ENCODE measurements at places on chromosomes 7 and 10.

GRCh38 chr10:75429159-75429827 is 2.1 kb upstream of the LRMDA start:
- no peak for DNase-seq

DNA sequence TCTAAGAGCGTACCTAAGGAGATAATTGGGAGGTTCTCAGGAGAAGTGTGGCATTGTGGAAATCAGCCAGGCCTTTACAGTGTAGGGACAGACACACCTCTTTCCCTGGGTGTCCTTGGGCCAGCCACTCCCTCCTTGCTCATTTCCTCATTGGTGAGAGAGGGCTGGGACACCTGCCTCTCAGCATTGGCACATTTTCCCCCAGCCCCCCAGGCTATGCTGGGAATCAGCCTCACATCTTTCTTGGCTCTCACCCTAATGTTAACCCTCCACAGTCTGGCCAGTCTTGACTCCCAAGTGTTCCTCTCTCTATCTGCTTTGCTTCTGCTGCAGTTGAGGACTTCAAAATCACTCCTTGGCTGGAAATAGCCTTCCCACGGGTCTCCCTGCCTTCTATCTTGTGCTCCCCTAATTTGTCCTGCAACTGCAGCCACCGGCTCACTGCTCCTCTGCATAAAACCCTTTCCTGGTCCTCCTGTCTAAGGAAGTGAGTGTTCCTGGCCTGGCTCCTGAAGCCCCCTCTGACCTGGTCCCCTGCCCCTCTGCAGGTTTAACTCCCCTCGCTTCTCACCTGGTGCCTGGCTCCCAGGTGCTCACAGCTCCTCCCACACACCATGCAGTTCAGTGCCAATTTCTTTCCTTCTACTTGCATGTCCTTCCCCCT is 15.8 kb downstream of the TBXAS1 start:
- no peak for DNase-seq

- DNase-seq: no peak
These were observed 19.1 kb downstream of the PI4K2A start for GRCh38 chr10:97659589-97659988.

DNA sequence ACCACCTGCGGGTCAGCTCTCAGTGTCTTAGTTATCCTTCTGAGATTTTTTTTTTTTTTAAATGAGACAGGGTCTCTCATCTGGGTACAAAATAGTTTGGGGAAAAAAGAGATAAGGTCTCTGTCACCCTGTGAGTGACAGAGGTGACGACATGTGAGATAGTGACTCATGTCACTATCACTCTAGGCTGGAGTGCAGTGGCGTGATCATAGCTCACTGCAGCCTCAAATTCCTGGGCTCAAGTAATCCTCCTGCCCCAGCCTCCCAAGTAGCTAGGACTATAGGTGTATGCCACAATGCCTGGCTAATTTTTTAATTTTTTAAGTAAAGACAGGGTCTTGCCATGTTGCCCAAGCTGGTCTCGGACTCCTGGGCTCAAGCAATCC is 10.4 kb downstream of the BLVRA start:
- no peak for DNase-seq

DNA sequence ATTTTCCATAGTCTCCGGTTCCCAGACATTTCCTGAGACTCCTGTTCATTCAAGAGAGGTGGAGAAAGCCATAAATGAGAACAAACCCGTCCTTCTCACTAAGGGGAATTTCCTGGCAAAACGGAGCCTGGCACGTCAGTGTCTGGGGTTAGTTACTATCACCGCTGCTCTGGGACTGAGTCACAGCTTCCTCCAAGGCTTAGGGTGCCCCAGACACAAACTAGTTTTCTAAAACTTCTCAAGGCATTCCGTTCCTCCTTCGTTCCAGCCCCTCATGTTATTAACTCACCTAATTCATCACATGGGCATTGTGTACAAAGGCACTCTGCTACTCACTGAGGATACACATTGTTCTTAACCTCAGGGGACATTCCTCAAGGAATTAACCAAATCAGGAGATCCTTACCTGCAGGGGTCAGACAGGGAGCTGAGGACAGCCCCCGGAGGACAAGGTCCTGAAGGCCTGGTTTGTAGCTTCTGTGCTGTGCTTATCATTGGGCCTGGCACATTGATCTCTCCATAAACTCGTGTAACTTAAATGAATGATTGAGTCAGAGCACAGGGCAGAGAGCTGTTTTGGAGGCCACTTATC is 103.0 kb upstream of the KLF6 start:
- peak; percentile 84 for DNase-seq

- DNase-seq: no peak
These were observed 106.6 kb upstream of the SHH start for GRCh38 chr7:155918720-155919390.

DNA sequence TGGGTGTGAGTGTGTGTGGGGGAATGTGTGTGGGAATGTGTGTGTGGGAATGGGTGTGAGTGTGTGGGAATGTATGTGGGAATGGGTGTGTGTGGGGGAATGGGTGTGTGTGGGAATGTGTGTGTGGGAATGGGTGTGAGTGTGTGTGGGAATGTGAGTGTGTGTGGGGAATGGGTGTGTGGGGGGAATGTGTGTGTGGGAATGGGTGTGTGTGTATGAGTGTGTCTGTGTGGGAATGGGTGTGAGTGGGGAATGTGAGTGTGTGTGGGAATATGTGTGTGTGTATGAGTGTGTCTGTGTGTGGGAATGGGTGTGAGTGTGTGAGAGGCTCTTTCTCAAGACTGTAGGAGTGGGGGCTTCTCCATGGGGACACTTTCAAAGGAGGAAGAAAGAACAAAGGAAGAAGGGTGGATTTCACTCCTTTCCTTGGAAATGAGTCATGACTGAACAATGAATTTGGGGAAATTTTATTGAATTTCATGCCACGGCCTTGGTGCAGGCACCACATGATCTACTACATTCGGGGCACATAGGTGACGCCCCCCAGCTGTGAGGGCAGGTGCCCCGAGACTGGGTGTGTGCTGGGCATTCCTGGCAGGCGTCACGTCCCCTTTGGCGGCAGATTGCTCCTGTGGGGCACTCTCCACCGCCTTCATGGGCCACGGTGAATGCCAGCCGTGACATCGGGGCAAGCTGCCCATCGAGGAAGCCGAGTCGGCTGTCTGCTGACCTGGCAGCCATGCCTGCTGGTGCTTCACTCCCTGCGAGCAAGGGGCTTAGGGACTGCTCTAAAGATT is 88.8 kb upstream of the INSIG1 start:
- peak; percentile 31 for DNase-seq

- DNase-seq: no peak
These were observed 108.7 kb downstream of the DOCK4 start for GRCh38 chr7:112097524-112097923.

DNA sequence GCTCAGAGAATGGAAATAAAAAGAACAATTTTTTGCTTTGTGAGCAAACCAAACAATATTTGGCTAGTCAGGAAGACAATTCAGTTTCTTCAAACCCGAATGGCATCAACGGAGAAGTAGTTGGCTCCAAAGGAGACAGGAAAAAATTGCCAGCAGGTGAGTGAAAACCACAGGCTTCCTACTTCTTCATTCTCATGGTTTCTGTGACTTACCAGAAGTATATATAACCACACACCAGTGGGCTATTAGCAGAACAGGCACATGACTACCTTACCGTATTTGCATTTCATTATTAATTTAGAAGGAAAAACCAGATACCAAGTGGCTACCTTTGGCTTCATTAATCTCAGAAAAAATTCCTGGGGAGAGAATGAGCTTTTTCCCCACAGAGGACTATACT is 8.8 kb downstream of the TDRD1 start:
- DNase-seq: no peak

- DNase-seq: no peak
These were observed 322.0 kb upstream of the SEMA3D start for GRCh38 chr7:85508642-85509410.

GRCh38 chr7:131897790-131898165 is 341.4 kb upstream of the PODXL start:
- DNase-seq: no peak

DNA sequence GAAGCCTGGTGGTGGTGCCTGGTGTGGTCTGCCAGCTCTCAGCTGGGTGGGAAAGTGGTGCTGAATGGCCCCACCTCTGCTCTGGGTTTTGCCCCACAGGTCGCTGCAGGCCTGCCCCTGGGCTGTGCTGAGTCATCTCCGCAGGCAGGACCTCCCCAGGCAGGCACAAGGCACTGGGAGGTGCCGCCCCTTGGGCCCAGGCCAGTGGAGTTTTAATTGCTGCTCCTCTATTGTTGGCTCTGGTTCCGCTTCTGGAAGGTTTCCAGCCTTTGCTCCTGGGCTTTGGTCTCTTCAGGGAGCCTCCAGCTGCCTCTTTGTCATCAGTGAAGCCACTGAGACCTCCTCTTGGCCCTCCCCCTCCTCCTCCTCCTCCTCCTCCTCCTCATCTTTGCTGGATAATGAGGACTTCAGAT is 180.3 kb upstream of the GRB10 start:
- DNase-seq: peak; percentile 4

GRCh38 chr7:73718438-73718881 is 1.0 kb downstream of the STX1A start:
- DNase-seq: no peak

- no peak for DNase-seq
These were observed 78.7 kb downstream of the ZFAND4 start for GRCh38 chr10:45593938-45594275.

DNA sequence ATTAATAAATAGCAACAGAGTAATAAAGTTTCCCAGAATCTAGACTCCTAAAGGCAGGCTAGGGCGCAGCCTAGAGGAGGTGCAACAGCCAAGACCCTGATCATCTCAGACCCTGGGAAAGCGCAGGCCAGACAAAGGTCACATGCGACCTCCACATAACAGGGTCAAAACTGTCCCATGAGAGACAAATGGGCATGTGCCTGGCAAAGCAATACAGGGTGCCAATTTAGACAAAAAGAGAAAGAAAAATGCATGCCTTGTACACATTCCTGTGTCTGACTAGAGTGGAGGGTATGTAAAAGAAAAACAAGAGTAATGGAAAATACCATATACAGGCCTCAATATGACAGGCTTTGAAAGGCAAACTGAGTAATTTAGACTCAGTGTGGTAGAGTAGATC is 22.2 kb downstream of the MPP7 start:
- no peak for DNase-seq

DNA sequence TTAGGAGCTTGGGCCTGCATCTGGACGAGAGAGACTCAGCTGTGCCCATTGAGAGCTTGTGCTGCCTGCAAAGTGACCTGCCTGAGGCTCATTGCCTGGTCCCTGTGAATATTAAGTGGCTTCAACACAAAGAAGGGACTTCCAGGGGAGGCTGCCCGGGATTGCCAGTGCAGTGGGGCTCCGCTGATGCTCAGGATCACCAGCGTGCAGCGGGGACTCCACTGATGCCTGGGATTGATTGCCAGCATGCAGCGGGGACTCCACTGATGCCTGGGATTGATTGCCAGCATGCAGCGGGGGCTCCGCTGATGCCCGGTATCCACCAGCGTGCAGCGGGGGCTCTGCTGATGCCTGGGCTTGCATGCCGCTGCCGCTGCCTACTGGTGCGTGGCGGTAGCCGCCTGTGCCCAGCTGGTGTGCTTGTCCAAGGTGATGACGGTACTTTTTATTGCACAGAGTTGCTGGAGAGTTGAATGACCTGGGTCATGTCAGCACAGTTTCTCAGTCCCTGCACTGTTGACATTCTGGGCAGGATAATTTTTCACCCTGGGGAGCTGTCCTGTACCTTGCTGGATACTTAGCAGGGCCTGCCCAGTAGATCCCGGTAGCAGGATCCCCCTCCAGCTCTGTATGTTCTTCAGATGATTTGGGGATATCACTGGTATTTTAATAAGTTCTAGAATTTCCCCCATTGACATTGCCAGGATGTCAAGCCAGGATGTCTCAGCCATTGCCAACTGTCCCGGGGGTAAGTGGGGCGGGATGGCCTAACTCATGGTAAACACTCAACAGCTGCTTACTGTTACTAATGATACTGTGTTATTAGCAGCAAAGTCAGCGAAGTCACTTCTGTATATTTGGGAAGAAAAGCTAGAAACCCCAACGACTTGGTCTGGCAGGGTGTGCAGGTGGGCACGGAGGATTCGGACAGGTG is 13.0 kb downstream of the DOCK1 start:
- DNase-seq: no peak

DNA sequence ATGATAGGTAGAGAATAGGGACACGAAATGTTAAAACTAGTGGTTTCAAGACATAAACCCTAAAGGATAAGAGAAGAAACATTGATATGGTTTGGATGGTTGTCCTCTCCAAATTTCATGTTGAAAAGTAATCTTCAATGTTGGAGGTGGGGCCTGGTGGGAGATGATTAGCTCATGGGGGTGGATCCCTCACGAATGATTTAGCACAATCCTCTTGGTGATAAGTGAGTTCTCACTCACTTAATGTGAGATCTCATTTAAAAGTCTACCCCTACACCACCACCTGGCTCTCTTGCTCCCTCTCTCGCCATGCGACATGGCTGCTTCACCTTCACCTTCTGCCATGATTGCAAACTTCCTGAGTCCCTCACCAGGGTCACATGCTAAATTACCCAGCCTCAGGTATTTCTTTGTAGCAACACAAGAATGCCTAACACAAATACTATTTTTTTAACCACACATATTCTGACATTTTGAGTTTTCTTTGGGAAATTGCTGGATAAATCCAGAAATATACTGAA is 242.4 kb upstream of the PHF14 start:
- DNase-seq: no peak

GRCh38 chr10:4345877-4346646 is 479.9 kb upstream of the AKR1E2 start:
- DNase-seq: no peak

GRCh38 chr7:133478591-133479135 is 225.8 kb downstream of the EXOC4 start:
- no peak for DNase-seq
